ENCODE measurements at places on chromosomes 6 and 20. TPM values are rescaled to one million over a fixed set of nuclear protein-coding genes. Genes with fewer than 3 reads are reported as not detected.

DNA sequence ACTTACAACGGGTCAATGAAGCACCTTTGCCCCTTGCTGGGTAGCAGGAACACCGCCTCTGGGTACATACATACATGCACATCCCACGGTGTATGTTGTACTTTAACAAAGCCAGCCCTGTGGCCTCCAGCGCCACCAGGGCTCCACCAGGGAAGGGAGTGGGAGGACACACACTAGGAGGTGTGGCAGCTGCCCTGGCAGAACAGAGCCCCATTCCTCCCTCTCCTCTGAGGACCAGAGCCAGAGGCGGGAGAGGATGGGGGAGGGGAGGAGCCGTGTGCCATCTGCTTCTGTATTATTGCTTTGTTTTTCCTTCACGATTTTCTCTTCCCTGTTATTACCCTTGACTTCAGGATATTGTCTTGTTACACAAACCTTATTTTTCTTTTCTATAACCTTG, 105.8 kb upstream of the TRAF3IP2 start:
- peak; percentile 80 for DNase-seq

DNA sequence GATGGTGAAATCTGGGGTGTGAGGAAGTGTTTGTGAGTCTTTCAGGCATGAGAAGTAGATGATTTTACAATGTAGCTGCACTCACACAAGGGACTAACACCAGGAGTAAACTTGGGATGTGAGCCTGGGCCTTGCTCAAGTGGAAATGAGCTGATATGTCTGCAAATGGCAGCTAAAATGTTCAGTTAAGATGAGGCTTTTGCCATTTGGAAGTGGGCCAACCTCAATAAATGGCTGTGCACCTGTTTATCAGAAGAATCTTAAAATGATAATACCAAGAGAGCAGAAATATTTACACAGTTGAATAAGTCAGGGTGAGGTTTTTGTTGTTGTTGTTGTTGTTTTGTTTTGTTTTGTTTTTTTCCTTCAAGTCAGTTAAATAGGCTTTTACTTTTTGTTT, 25.7 kb upstream of the KLHL31 start:
- no peak for DNase-seq

DNA sequence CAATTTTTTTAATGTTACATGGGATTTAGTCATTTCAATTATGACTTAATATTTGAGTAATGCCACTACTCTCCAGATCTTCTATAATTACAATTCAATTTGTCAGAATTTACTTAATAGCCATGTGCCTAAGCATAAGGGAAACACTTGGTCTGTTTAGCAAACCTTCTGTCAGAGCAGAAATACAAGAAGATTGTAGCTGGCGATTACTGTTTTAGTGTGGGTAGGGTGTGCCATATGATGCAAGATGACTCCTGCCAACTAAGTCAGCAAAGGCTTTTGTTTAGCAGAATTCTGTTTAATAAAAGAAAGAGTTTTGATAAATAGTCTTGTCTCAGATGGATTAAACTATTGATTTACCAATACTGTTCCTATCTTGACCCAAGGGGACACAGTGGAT, 455.4 kb downstream of the RNF144B start:
- no peak for DNase-seq

The PACSIN1 gene
- 0.27 TPM for total RNA-seq

- DNase-seq, result no peak
Observed at GRCh38 chr6:108127826-108128225, 38.0 kb upstream of the NR2E1 start.

GRCh38 chr6:119073307-119074051, 5.0 kb downstream of the FAM184A start:
- no peak for DNase-seq

DNA sequence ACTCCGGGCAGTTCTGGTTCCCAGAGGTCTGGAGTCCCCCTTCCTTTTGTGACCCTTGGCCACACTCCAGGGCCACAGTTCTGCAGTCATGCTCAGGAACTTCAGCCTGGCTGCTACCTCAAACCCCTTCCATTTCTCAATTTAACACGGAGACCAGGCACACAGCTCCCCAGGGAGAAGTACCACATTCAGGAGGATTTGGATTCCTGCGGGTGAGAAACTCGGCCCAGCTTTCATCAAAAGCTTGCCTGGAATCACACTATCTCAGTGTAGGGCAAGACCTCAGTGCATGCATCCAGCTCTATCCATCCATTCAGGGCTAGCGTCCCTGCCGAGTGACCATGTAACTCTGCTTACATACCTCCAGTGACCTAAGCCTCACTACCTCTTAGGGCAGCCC, 16.8 kb upstream of the IP6K3 start:
- DNase-seq, result no peak

GRCh38 chr6:140711019-140711613, 1336.7 kb upstream of the CITED2 start:
- no peak for DNase-seq

DNA sequence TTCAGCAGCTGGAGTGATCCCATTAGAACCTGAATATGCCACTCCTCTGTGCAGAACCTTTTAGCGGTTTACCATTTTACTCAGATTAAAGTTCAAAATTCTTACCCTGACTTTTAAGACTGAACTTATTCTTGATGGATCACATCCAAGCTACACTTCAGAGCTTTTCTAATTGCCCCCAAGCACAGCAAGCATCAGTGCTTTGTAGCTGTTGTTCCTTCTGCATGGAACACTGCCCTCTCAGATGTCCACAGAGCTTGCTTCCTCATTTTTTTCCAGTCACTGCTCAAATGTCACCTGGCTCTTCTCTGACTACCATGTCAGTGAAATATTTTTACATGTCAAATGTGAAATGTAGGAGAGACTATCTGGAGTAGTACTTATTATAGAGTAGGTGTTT, 1.6 kb upstream of the SLC35B3 start:
- DNase-seq, result peak; percentile 2

- DNase-seq, result no peak
Observed at GRCh38 chr6:157966589-157966977, 15.1 kb upstream of the SYNJ2 start.

GRCh38 chr6:113375950-113376846, 480.9 kb upstream of the MARCKS start:
- DNase-seq, result peak; percentile 80

- DNase-seq, result no peak
Observed at GRCh38 chr20:44010162-44010704, 95.6 kb downstream of the TOX2 start.

The ZNF165 gene
- 0.62 TPM for total RNA-seq

DNA sequence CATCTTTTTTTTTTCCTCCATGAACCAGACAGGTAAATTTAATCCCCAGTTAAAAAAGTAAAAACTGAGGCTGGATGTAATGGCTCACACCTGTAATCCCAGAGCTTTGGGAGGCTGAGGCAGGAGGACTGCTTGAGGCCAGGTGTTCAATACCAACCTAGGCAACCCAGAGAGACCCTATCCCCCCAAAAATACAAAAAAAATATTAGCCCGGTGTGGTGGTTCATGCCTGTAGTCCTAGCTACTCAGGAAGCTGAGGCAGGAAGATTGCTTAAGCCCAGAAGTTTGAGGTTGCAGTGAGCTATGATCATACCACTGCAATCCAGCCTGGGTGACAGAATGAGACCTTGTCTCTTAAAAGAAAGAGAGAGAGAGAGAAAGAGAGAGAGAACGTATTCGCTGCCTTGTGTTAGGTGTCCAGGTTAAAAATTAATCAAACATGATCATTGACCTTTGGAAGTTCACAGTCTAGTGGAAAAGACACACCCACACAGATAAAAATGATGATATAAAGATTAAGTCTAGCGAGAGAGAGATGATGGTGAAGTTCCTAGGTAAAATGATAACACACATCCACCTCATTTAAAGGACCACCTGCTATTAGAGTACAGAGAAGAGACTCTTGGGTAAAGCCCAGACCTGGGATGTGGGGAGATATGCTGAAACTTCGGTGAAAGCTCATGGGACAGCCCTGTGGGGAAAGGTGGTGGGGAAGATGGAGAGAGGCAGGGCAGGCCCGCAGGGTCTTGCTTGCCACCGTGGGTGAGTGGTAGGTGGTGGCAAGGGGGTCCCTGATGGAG, 4.8 kb upstream of the NHSL1 start:
- DNase-seq, result no peak

- DNase-seq, result no peak
Observed at GRCh38 chr6:91716361-91716760, 1129.5 kb upstream of the MAP3K7 start.

- peak; percentile 44 for DNase-seq
Observed at GRCh38 chr6:139262519-139263300, 29.1 kb downstream of the TXLNB start.

The PLA2G7 gene
- 1.2 TPM for total RNA-seq

The SRSF12 gene
- 2.8 TPM for total RNA-seq

DNA sequence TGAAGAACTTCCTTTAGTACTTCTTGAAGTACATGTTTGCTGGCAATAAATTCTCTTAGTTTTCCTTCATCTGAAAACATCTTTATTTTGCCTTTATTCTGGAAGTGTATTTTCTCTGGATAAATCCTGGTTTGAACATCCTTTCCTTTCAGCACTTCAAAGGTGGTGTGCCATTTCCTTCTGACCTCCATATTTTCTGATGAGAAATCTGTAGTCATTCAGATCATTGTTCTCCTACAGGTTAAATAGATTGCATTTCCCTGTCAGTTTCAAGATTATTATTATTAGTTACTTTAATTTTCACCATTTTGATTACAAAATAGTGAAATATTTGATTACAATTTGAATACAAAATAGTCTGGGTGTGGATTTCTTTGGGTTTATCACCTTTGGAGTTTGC, 134.5 kb downstream of the CDH26 start:
- no peak for DNase-seq

DNA sequence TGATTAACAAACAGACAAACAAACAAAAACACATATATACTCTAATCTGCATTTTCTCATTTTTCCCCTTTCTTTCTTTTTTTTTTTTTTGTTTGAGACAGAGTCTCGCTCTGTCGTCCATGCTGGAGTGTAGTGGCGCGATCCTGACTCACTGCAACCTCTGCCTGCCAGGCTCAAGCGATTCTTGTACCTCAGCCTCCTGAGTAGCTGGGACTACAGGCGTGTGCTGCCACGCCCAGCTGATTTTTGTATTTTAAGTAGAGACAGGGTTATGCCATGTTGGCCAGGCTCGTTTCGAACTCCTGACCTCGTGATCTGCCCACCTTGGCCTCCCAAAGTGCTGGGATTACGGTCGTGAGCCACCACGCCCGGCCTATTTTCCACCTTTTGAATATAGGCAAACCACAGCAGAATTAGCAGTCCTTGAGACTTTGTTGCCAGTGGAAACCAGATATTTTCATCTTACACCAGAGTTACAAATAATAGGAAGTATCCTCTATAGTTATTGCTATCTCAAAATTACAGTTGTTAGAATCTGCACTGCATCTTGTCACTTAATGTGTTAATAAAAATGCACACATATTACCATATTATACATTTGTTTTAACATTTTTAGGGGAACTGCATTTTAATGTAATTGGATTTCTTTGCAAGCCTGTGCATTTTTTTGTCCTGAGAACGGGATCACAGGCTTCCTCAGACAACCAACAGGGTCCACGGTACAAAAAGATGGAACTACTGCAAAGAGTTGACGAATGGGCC, 208.2 kb upstream of the ZNF217 start:
- no peak for DNase-seq

- DNase-seq, result no peak
Observed at GRCh38 chr20:40600441-40601219, 88.4 kb downstream of the MAFB start.

DNA sequence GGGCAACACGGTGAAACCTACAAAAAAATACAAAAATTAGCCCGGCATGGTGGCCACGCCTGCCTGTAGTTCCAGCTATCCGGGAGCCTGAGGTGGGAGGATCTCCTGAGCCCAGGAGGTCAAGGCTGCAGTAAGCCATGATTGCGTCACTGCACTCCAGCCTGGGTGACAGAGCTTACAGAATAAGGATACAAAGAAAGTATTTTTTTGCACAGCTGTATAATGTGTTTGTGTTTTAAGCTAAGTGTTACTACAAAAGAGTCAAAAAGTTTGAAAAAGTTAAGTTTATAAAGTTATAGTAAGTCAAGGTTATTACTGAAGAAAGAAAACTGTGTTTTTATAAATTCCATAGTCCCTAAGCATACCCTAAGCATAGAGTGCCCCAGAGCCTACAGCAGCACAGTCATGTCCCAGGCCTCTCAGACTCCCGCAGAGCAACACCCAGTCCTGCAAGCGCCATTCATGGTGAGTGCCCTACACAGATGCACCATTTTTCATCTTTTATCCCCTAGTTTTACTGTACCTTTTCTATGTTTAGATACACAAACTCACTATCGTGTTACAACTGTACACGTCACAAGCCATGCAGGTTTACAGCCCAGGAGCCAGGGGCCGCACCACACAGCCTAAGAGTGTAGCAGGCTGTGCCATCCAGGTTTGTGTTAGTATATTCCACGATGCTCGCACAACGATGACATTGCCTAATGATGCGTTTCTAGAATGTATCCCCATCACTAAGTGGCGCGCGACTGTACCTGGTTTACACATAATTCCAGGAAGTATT, 22.4 kb downstream of the TAF4 start:
- DNase-seq, result no peak

The OR2H2 gene
- total RNA-seq, result not detected

DNA sequence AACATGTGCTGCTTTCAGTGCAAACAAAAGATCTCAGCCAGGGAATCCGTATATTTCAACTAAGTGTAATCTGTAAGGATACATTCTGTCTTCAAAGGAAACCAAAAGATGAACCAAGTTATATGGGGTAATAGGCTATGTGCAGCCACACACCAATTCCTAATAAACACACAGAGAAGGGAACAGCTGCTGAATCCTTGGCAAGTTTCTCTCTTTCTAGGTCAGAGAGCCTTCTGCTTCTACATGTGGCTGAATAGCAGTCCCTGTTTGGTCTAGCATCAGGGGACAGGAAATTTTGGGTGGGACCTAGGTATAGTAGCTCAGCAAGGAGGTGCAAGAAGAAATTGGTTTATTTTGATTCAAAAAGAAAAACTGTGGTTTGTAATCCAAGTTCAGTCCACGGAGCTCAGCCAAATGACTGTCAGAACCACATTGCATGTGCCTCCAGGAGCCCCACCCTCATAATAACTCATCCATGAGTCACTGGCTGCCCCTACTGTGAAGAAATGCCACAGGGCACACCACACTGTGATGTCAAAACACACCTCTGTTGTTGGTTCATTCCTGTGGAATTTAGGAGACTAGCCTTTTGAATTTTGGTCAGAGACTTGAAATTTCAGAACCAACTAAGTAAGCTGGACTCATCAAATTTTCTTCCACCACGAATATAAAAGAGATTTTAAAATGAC, 21.1 kb downstream of the SPTLC3 start:
- DNase-seq, result peak; percentile 27

- peak; percentile 71 for DNase-seq
Observed at GRCh38 chr6:10555625-10556309, 34.6 kb downstream of the GCNT2 start.

All from muscle of leg (tissue), 16 donors.